ENCODE measurements at places on chromosomes 16 and 17.

- H3K4me1 ChIP-seq: no peaks in the 10 kb centered on the region
- H3K4me3 ChIP-seq: peak overlapping the region; percentile 72
- DNase-seq: peak; percentile 62
- H3K27ac ChIP-seq: peak overlapping the region; percentile 94
- no peaks in the 10 kb centered on the region for H3K27me3 ChIP-seq
These were observed 439 bp downstream of the TRIM25 start for GRCh38 chr17:56913353-56913866.

GRCh38 chr17:55830699-55831471 is 80.0 kb downstream of the PCTP start:
- H3K4me3 ChIP-seq: no peak overlapping the region
- DNase-seq: no peak

GRCh38 chr16:75615619-75616018 is 7.5 kb downstream of the ADAT1 start:
- H3K4me3 ChIP-seq: no peak overlapping the region

GRCh38 chr17:40419559-40420331 is 2.0 kb upstream of the TOP2A start:
- H3K27me3 ChIP-seq: no peaks in the 10 kb centered on the region
- DNase-seq: no peak
- H3K27ac ChIP-seq: no peak overlapping the region
- no peak overlapping the region for H3K4me3 ChIP-seq
- H3K4me1 ChIP-seq: peaks cover 5% of the 10 kb centered on the region

GRCh38 chr17:82283208-82283749 is 9.8 kb upstream of the CSNK1D start:
- H3K36me3 ChIP-seq: no peaks in the 10 kb centered on the region
- H3K27ac ChIP-seq: no peak overlapping the region
- H3K27me3 ChIP-seq: no peaks in the 10 kb centered on the region
- DNase-seq: no peak

DNA sequence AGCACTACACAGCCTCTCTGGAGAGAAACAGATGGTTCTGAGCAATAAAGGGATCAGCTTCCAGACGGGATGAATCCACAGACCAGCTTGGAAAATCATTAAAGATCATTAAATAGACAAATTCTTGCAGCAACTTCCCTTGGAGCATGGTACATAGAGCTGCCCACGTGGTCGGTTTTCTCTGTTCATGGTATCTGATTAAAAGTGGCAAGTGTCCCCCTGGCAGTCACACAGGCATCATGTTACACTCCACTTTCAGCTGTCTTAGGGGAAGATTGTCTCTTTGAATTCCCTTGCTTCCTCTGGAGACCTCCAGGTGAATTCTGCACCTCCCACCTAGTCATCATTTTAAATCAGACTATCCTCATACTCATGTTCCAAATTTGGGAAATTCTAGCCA is 92.2 kb upstream of the CACNG3 start:
- no peak for DNase-seq
- H3K36me3 ChIP-seq: no peaks in the 10 kb centered on the region
- H3K4me1 ChIP-seq: no peaks in the 10 kb centered on the region
- no peak overlapping the region for H3K27ac ChIP-seq
- H3K27me3 ChIP-seq: no peaks in the 10 kb centered on the region

DNA sequence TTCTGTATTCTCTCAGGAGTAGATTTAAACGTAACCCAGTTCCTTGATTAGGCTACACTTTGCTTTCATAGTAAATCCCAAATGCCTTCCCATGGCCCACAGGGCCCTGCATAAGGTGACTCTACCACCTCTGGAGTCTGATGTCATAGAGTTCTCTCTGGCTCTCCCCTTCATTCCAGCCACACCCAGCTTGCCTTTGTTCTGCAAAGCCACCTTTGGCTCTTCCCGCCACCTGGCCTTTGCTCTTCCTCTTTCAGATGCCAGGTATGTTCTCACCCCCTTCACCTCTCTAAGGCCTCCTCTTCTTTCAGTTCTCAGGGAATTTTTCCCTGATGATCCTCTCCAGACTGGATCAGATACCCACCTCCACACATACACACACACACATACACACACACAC is 141.3 kb upstream of the HSBP1 start:
- no peaks in the 10 kb centered on the region for H3K36me3 ChIP-seq
- no peak overlapping the region for H3K27ac ChIP-seq
- no peak overlapping the region for H3K4me3 ChIP-seq
- no peak for DNase-seq
- H3K4me1 ChIP-seq: no peaks in the 10 kb centered on the region

- H3K4me3 ChIP-seq: no peak overlapping the region
- no peak overlapping the region for H3K27ac ChIP-seq
- peak; percentile 26 for DNase-seq
- H3K36me3 ChIP-seq: no peaks in the 10 kb centered on the region
- no peaks in the 10 kb centered on the region for H3K27me3 ChIP-seq
- no peaks in the 10 kb centered on the region for H3K4me1 ChIP-seq
These were observed 149.9 kb downstream of the NPIPB5 start for GRCh38 chr16:22660441-22661160.

DNA sequence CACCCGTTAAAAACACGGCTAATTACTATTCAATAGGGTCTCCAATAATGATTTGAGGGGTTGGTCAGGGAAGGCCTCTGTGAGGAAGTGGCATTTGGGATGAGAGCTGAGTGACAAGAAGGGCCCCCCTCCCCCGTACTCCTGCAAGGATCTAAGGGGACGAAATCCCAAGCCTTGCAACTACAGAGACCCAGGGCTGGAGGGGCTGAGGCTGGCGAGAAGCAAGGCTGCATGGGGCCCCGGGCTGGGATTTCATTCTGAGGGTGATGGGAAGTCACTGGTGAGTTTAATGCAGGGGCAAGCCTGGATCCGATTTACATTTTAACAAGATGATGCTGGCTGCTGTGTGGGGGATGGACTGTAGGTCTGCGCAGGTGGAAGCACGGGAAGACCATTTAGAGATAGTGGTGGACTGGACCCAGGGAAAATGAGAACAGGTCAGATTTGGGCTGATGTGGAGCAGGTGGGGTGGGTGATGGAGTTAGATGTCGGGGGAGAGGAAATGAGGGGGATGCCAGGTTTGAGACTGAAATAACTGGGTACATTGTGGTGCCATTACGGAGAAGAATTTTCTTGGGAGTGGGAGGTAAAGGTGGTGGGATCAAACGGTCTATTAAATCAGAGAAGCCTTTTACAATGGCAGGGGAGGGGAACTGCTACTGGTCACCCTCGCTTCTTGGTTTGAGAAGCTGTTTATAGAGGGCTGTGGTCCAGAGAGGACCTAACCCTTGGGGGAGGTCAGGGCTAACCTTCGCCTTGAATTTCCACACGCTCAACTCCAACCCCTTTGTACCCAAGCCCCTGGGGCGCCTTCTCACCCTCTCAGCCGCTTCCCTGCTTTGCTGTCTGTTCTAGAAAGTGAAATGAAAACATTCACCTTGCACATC is 932 bp upstream of the MYBBP1A start:
- no peaks in the 10 kb centered on the region for H3K4me1 ChIP-seq
- no peak for DNase-seq
- peak overlapping the region; percentile 80 for H3K4me3 ChIP-seq
- H3K36me3 ChIP-seq: peaks cover 23% of the 10 kb centered on the region

DNA sequence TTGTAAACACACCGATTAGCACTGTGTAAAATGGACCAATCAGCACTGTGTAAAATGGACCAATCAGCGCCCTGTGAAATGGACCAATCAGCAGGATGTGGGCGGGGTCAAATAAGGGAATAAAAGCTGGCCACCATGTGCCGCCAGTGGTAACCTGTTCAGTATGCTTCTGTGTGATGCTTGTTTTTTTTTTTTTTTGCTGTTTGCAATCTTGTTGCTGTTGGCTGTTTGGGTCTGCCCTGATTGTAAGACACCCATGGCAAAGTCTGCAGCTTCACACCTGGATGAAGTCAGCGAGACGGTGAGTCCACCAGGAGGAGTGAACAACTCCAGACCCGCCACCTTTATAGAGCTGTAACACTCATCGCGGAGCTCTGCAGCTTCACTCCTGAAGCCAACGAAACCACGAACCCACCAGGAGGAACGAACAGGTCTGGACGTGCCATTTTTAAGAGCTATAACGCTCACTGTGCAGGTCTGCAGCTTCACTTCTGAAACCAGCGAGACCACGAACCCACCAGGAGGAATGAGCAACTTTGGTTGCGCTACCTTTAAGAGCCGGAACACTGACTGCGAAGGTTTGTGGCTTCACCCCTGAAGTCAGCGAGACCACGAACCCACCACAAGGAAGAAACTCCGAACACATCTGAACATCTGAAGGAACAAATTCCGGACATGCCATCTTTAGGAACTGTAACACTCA is 85.0 kb upstream of the MED9 start:
- peaks cover 9% of the 10 kb centered on the region for H3K4me1 ChIP-seq
- no peak overlapping the region for H3K27ac ChIP-seq
- DNase-seq: no peak
- H3K27me3 ChIP-seq: no peaks in the 10 kb centered on the region
- H3K4me3 ChIP-seq: no peak overlapping the region
- no peaks in the 10 kb centered on the region for H3K36me3 ChIP-seq

GRCh38 chr16:82801361-82801760 is 174.6 kb downstream of the CDH13 start:
- no peak for DNase-seq
- H3K4me3 ChIP-seq: no peak overlapping the region
- H3K27ac ChIP-seq: no peak overlapping the region
- H3K27me3 ChIP-seq: no peaks in the 10 kb centered on the region

All from right lobe of liver (tissue), 6 donors.